Fibroblast of skin of back (primary cell): ENCODE measurements at places on chromosomes 11 and 22.

DNA sequence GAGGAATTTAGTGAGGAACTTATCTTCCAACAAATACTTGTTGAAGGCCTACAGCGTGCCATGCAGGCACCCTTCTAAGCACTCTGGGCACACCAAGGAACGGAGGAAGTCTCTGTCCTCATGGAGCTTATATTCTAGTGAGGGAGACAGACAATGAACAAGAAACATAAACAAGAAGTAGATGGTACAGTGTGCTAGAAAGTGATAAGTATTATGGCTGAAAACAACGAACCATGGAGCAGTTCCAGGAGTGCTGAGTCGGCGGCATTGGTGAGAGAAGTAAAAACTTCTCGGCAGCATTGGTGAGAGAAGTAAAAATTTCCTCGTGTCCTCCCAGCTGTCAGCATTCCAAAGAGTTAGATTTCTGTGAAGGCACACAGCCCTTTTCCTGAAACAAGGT, 53.2 kb downstream of the FAM76B start:
- no peak for DNase-seq

DNA sequence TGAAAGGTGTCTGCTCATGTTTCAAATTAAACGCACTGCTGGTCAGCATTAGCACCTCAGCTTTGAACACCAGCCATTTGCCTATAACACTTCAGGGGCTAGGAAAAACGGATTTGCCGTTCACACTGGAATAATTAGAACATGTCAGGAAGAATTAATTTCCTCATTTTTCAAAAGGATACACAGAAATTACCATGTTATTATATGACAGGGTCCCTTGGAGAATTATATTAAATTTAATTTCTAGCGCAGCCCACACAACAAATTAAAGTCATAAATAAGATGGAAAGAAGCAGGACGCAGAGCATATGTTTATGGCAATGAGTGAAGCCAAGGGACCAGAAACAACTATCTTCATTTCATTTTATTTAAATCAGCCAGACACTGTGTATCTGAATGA, 83.8 kb upstream of the SOX6 start:
- DNase-seq: no peak

- DNase-seq: no peak
Measured at GRCh38 chr11:73077454-73077853, 64.7 kb downstream of the FCHSD2 start.

GRCh38 chr11:23947883-23948282, 549.0 kb upstream of the LUZP2 start:
- peak; percentile 75 for DNase-seq

- no peak for DNase-seq
Measured at GRCh38 chr11:103636232-103636631, 400.2 kb upstream of the DDI1 start.

DNA sequence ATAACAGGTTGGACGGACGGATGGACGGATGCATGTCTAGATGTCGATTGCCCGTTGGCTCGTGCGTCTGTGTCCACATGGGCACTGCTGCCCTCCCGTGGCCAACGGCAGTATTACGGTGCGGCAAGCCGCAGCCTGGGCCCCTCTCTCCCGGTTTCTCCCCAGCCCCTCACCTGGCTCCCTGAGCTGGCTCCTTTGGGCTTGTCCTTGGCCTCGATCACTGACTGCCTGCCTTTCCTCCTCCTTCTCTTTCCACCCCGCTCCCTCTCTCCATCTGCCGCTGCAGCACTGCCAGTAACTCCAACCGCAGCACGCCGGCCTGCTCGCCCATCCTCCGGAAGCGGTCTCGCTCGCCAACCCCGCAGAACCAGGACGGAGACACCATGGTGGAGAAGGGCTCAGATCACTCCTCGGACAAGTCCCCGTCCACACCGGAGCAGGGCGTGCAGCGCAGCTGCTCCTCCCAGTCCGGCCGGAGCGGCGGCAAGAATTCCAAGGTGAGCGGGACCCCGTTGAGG, 77.3 kb downstream of the SCN3B start:
- DNase-seq: peak; percentile 30

- DNase-seq: no peak
Measured at GRCh38 chr22:24106385-24107381, 74.6 kb upstream of the SUSD2 start.

GRCh38 chr11:2091112-2091746, 48.0 kb downstream of the IGF2 start:
- no peak for DNase-seq

DNA sequence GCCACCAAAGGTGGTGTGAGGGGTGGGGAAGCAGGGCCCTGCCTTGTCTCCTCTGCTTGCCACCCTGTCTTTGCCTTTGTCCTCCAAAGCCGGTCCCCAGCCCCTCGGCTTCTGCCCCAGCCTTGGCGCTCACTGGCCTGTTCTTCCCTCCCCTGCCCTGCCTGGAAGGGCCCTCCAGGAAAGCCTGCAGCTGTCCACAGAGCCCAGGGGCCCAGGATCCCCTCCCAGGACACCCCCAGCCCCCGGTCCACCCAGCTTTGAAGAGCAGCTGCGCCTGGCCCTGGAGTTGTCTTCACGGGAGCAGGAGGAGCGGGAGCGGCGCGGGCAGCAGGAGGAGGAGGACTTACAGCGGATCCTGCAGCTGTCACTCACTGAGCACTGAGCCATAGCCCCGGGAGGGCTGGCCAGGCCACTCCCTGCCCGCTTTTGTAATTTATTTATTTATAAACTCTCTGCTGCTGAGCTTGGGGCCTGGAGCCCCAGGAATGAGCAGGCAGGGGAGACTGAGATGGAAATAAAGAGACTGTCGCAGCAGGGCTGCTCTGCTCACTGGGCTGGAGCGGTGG, 1.3 kb upstream of the SSH3 start:
- DNase-seq: peak; percentile 28

- DNase-seq: no peak
Measured at GRCh38 chr11:100329352-100329751, 357.7 kb upstream of the ARHGAP42 start.

- no peak for DNase-seq
Measured at GRCh38 chr11:103970701-103971249, 65.7 kb upstream of the DDI1 start.
